Activated gamma-delta T cell (primary cell): ENCODE measurements at places on chromosomes 2 and 18.

DNA sequence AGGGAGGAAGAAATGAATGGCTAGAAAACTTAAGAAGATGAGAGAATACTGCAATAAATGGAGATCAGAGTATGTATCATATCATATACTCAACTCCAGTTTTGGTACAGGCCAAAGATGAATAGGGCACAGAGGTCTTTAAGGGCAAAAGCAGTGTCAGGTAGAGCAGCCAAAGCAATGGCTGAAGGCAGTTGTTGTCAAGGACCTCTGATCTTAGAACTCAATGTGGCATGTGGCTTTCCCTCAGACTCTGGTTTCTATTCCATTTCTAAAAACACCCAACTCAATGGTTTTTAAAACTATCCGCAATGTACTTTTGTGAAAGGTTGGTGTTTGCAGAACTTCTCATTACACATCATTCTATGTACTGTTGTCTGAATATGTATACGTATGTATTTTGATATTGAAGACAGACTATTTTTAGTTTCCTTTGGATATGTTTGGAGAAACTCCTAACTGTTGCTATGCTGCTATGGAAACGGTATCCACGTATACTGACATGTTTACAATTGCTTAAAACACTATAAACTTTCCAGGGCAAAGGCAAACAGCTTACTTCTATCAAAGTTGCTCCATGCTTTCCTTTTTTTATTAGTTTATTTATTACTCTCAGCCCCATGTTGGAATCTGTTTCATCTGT, 58.1 kb upstream of the PELI1 start:
- DNase-seq = no peak

GRCh38 chr2:27431395-27431794, 3.0 kb downstream of the NRBP1 start:
- no peak for DNase-seq

- no peak for DNase-seq
These were observed 65.9 kb upstream of the STPG4 start for GRCh38 chr2:47221039-47221438.

GRCh38 chr2:18336975-18337374, 223.5 kb downstream of the RDH14 start:
- no peak for DNase-seq

DNA sequence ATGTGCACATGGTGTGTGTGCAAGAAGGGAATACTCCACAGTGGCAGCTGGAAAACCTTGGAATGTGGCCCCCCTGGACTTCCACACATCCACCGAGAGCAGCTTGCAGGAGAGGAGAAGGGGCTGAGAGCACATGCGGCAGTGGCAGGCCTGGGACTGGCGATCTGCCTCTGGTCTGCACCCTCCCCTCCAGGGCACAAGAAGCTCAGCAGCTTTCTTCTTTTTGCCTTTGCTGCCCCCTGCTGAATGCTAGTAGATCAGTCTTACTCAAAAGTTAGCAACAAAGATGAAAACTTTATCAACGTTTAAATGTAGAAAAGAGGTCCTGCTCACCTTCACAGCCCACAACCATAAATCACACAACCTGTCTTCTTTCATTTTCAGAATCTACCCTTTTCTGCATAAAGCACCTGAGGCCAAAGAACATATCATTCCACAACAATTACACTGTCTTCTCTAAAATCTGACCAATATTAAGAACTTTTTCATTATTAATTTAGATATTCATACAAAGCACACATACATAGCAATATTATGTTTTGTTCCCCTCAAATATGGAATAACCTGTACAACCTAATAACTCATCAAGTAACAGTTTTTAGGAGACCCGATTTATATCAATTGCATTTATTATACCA, 34.6 kb downstream of the TGFBRAP1 start:
- DNase-seq = no peak

GRCh38 chr2:96775160-96775559, 14.5 kb downstream of the CNNM4 start:
- DNase-seq = no peak

DNA sequence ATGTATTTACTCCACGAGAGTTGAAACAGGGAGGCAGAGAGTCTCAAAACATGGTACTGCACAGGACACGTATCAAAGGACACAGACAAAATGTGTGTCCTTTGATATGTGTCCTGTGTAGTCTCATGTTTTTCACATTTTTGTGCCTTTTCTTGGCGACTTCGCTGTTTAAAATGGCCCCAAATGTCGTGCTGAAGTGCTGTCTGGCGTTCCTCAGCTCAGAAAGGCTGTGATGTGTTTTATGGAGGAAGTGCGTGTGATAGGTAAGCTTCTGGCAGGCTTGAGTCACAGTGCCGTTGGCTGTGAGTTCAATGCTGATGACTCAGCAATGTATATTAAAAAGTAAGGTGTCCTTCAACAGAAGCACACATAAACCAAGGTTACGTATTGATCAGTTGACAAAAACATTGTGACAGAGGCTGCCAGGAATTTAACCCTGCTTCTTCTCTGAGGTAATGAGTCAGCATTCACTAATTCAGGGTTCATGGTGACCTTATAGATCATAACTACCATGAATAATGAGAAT, 78.2 kb downstream of the DYSF start:
- DNase-seq = no peak

DNA sequence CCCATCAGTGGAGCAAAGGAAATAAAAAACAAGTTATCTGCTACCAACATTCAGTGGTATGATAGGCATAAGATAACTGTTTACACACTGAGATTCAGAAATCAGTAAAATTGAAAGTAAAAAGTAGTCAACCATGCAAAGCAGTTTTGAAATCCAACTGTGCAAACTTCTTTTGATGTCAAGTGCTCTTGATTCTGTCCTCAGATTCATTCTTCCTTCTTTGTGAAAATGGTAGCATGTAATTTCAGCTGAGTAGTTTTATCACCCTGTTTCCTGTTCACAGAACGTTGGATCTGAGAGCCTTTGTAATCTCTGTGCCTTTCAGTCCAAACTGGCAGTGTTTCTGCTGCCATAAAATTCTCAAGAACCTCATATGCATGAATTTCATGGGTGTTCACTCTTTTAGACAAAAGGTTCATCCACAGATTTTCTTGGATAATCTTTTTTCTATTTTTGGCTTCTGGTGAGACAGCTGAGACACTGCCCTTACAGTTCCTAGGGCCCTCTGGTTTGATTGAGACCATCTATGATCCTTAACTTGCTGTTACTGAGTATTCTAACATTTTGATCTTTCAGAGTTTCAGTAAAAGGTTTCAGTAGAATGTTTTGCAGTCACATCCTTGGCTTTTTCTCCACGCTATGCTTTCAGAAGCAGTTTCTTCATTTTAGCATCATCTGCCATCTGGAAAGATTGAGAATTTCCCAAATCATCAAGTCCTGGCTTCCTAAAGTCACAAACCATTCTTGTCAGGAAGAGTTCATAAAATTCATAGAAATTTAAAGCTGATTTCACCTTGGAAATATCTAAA, 272.3 kb upstream of the EPHA4 start:
- DNase-seq = no peak

GRCh38 chr2:62016957-62017356, 111.5 kb downstream of the COMMD1 start:
- no peak for DNase-seq
